Cerebellar nuclear complex (tissue), 1 donor: ENCODE measurements at places on chromosomes 13 and 19.
A peak's percentile ranks its signal among the peaks of the same experiment; 100 is the strongest.

GRCh38 chr13:94455414-94455813, 24.1 kb downstream of the DCT start:
- DNase-seq, result no peak

DNA sequence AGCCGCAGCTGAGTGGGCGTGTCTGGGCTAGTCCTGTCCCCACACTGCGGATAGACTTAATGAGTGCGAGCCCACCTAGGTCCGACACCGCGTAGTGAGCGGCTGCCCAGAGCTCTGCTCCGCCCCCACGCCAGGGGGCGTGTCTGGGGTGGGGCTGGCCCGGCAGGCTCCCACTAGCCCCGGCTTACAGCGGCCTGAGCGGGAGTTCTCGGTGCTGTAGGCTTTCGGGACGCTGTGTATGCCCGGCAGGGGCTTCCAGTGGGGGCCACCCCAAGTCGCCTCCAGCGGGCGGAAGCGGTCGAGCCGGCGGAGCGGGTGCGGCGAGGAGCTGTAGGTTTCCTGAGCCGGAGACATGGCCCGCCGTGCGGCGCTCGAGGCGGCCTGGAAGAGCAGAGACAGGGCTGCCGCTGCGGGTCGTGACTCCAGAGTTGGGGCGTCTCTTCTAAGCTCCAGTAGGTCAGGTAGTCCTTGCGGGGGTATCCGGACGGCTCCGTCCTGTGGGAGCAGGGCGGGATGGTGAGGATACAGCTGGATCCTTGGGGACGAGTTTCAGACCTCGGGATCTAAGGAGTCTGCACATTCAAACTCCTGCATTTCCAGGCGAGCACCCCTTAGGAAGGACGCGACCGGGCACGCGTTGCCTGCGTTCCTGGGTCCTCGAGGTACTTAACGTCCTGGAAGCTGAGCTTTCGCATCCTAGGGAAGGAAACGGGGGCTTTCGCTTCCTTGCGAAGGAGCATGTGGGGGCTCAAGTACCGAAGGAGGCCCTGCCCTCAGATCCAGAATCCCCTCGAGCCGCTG, 1.2 kb downstream of the CGB7 start:
- DNase-seq, result no peak

DNA sequence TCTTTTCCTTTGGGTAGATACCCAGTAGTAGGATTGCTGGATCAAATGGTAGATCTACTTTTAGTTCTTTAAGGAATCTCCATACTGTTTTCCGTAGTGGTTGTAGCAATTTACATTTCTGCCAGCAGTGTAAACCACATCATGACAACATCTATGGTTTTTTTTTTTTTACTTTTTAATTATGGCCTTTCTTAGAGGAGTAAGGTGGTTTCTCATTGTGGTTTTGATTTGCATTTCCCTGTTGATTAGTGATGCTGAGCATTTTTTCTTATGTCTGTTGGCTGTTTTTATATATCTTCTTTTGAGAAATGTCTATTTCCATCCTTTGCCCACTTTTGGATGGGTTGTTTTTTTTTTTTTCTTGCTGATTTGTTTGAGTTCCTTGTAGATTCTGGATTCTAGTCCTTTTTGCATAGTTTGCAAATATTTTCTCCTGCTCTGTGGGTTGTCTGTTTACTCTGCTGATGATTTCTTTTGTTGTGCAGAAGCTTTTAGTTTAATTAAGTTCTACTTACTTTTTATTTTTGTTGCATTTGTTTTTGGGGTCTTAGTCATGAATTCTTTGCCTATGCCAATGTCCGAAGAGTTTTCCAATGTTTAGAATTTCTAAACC, 38.8 kb downstream of the TDRD3 start:
- DNase-seq, result no peak

- DNase-seq, result no peak
Measured at GRCh38 chr13:26300140-26300539, 46.2 kb downstream of the CDK8 start.

GRCh38 chr19:6412447-6413091, 12.0 kb downstream of the KHSRP start:
- DNase-seq, result no peak

- no peak for DNase-seq
Measured at GRCh38 chr19:53612762-53613526, 18.9 kb upstream of the DPRX start.

DNA sequence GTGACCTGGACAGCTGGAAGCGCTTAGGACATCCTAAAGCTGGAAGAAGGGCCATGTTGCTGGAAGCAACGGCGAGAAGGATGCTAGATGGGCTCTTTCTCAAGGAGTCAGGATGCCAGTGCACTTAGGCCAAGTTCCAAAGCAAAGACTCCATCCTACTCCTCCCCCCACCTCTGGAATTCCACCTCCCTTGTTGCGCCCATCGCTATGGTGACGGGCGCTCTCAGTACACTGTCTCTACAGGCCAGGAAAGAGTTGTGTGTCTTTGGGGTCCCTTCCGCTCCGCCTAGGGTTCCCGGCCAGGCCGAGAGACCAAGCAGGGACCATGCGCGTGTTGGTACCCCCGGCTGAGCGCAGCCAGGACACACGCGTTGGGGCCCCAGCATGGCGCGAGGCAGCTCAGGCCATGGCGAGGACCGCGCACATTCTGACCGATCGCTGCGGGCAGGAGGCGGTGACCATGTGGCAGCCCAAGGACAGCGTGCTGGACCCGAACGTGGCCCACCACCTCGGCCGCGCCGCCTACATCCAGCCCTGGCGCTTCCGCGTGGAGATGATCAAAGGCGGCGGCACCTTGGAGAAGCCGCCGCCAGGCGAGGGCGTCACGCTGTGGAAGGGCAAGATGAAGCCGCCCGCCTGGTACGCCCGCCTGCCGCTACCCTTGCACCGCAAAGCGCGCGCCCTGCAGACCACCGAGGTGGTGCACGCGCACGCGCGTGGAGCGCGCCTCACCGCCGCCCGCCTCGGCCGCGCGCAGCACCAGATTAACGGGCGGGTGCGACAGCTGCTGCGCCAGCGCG, 31.0 kb upstream of the SLC1A6 start:
- DNase-seq, result no peak

DNA sequence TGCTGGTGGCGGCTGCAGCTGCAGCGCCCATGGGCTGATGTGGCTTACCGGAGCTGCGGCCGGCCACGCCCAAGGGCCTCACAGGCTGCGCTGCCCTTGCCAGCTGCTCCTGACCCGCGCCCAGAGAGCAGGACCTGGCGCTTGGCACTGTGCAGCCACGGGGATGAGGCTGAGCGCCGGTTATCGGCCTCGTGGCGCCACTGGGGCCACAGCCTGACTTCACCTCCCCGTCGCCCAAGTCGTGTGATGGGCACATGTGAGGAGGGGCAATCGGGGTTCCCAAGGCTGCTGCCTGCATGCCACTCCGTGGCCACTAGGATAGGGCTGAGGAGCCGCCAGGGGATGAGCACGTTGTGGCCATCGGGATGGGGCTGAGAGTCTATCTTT, 77.2 kb upstream of the PABPC3 start:
- DNase-seq, result no peak

GRCh38 chr13:113584870-113585671, 518 bp downstream of the TFDP1 start:
- DNase-seq, result no peak

DNA sequence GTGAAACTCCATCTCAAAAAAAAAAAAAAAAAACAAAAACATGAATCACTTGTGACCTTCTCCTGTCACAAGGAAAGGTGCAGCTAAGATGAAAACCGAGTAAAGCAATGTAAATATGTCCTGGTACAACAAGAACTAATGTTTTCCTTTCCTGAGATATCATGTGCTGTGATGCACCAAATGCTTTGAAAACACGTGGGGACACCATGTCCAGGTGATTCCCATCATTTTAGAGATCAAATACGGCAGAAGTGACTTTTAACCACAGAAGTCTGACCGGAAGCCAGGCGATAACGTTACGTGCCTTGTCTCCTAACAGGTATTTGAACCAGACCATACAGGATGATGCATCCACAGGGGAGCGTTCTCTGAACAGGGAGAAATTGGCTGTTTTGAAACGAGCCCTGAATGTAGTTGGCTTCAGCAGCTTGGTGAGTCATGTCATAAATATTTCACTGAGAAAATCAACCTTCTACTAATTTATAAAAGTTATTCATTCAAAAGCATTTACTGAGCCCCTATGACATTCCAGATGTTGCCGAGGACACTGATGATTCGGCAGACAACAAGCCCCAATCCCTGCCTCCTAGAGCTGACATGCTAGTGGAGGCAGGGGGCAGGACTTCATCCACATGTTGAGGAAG, 328.1 kb downstream of the MYO16 start:
- no peak for DNase-seq

DNA sequence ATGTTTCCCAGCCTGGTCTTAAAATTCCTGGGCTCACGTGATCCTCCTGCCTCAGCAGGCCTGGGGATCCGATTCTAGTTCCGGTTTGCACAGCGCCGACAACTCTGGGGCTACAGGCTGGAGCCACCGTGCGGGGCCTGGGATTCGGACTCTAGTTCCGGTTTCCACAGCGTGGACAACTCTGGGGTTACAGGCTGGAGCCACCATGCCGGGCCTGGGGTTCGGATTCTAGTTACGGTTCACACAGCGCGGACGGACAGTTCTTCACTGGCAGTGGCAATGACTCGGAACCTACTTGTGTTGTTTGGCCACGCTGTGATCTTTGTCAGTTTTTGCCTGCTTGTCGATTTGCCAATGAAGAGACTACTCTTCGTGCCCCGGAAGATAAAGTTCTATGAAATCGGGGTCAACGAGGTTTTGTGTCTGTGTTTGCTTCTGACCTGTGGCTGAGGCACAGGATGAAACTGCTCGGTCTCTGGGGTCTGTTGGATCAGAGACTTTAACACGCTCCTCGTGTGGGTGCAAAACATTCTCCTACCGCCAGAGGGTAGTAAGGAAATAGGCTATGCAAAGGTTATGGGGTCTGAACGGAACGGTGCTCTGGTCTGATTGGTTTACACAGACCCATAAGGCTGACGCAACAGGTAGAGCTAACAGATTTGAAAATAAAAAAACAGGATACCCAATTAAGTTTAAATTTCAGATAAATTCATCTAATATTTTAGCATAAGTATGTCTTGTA, 12.1 kb upstream of the ZSCAN1 start:
- DNase-seq, result peak; percentile 57
